ENCODE measurements at places on chromosomes 2 and 18. TPM values are rescaled to one million over a fixed set of nuclear protein-coding genes. Genes with fewer than 3 reads are reported as not detected.

GRCh38 chr2:229805559-229805958, 91.2 kb upstream of the DNER start:
- no peak overlapping the region for H3K27ac ChIP-seq
- no peaks in the 10 kb centered on the region for H3K4me1 ChIP-seq
- DNase-seq = no peak
- peaks cover 23% of the 10 kb centered on the region for H3K36me3 ChIP-seq

GRCh38 chr2:161370981-161371380, 45.1 kb upstream of the TBR1 start:
- H3K27ac ChIP-seq = no peak overlapping the region
- H3K36me3 ChIP-seq = no peaks in the 10 kb centered on the region
- no peak for DNase-seq

GRCh38 chr18:55458456-55459203, 129.4 kb downstream of the TCF4 start:
- no peak overlapping the region for H3K27ac ChIP-seq
- H3K4me1 ChIP-seq = peaks cover 4% of the 10 kb centered on the region
- H3K27me3 ChIP-seq = no peaks in the 10 kb centered on the region
- DNase-seq = no peak
- no peak overlapping the region for H3K4me3 ChIP-seq

GRCh38 chr2:240255811-240256703, 115.6 kb upstream of the OTOS start:
- H3K27ac ChIP-seq = peak overlapping the region; percentile 35
- no peaks in the 10 kb centered on the region for H3K27me3 ChIP-seq
- no peaks in the 10 kb centered on the region for H3K36me3 ChIP-seq
- H3K4me1 ChIP-seq = peaks cover 10% of the 10 kb centered on the region

DNA sequence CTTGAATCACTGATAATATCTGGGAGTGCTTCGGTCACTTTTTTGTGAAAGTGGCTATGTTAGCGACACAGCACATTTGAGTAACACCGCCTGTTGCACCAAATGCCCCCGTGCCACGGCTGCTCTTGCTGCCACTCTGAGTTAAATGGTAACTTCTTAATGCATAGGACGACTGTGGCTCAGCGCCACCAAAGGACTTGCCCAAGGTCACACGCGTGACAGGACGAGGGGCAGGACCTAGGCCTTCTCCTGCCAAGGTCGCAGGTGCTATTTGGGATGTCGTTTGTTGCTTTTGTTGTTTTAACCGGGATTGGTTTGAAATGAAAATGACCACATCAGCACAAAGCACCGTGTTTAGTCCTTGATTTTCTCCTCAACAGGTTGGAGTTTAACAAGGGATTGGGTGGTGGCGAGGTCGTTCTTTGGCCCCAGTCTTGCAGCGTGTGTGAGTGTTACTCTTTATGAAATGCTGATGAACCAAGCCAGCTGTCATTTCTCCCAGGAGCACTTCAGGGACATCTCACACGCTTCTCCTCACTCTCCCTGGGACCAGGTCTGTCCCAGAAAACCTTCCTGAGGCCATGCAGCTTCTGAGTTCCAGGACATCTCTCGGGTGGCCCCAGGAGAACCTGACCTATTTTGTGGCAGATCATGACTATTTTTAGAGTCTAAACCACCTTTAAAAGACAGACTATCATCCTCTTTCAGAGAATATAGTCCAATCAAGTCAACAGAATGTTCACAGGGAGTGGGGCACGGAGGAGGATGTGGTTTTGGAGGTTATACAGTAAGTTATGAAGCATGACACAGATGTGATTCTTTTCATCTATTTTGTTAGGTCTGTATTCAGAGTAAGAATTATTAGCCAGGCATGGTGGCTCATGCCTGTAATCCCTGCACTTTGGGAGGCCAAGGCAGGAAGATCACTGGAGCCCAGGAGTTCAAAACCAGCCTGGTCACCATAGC, 49.9 kb downstream of the MTCL1 start:
- no peak overlapping the region for H3K4me3 ChIP-seq
- H3K36me3 ChIP-seq = no peaks in the 10 kb centered on the region
- no peaks in the 10 kb centered on the region for H3K4me1 ChIP-seq
- DNase-seq = no peak
- no peaks in the 10 kb centered on the region for H3K27me3 ChIP-seq
- no peak overlapping the region for H3K27ac ChIP-seq

SNED1 gene
- 26.0 TPM for total RNA-seq

DNA sequence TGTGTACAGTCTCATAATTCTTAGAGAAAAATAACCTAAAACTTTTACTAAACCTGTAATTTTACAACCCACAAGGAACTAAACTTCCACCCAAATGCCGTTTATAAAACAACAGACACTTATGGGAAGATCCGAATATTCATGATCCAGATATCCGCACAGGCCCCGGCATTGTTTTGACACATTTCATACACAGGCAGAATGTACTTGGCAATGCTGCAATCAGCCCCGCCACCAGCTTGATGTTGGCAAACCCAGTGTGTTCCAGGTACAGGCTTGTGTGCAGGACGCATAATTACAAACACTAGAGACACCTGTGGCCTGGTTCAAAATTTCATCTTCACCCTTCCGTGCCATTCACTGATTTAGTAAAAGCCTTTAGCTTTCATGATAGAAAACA, 393.0 kb upstream of the SALL3 start:
- H3K4me3 ChIP-seq = no peak overlapping the region
- no peaks in the 10 kb centered on the region for H3K4me1 ChIP-seq
- H3K27me3 ChIP-seq = no peaks in the 10 kb centered on the region
- H3K36me3 ChIP-seq = no peaks in the 10 kb centered on the region
- peak; percentile 10 for DNase-seq

DNA sequence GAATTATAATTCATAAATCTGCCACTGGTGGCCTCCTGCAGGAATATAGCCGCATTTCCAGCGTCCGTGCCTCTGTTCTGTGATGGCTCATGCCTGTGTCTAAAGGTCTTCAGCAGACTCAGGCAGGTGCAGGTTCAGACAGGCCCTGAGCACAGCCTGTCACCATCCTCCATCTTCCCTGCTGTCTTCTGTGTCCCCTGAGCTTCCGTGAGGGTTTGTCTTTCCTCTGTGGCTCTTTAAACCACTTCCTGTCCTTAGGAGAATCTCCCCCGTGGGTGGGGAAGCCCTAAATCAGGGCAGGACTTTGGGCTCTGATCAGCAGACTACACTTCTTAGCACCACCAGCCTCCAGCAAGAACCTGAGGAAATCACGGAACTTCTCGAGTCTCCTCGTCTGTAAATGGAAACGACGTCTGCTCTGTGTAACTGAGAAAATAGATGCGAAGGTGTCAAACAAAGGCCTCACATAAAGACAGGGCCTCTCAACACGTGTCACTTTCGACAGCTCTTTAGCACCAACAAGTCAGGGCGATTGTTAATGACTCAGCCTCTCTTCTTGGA, 24.1 kb upstream of the NFATC1 start:
- peaks cover 5% of the 10 kb centered on the region for H3K36me3 ChIP-seq
- H3K27me3 ChIP-seq = no peaks in the 10 kb centered on the region
- no peaks in the 10 kb centered on the region for H3K4me1 ChIP-seq
- H3K4me3 ChIP-seq = no peak overlapping the region
- H3K27ac ChIP-seq = no peak overlapping the region
- no peak for DNase-seq

Data from upper lobe of left lung (tissue), 6 donors.